ENCODE measurements at places on chromosomes 5 and 9. TPM values are rescaled to one million over a fixed set of nuclear protein-coding genes. Genes with fewer than 3 reads are reported as not detected.

The SHOC1 gene
- total RNA-seq = 0.16 TPM

The LEAP2 gene
- 2.0 TPM for total RNA-seq

The RECK gene
- 7.5 TPM for total RNA-seq

The OGN gene
- total RNA-seq = 15.1 TPM

The OR1Q1 gene
- not detected for total RNA-seq

The TCF7 gene
- total RNA-seq = not detected

The FOXI1 gene
- total RNA-seq = not detected

The DAB2 gene
- total RNA-seq = 23.4 TPM

The GRIA1 gene
- total RNA-seq = 229 TPM

The ADAMTS12 gene
- total RNA-seq = 1.2 TPM

The SLC31A1 gene
- 7.6 TPM for total RNA-seq

The ACSL6 gene
- 32.9 TPM for total RNA-seq

The OCLN gene
- total RNA-seq = 3.6 TPM

The CDK9 gene
- total RNA-seq = 45.1 TPM

The CCDC183 gene
- total RNA-seq = 2.8 TPM

The FAM120AOS gene
- 24.8 TPM for total RNA-seq

The ZNF883 gene
- total RNA-seq = 35.1 TPM

The GCNT4 gene
- 1.7 TPM for total RNA-seq

The CDH10 gene
- total RNA-seq = 50.1 TPM

The TMC1 gene
- total RNA-seq = 0.78 TPM

The ASTN2 gene
- total RNA-seq = 9.7 TPM

The C9orf43 gene
- 0.62 TPM for total RNA-seq

The C5orf24 gene
- total RNA-seq = 105 TPM

The CXXC5 gene
- total RNA-seq = 37.1 TPM

The KIF27 gene
- 17.3 TPM for total RNA-seq

The SPATA9 gene
- 0.78 TPM for total RNA-seq

The IFNE gene
- total RNA-seq = not detected

The IL13 gene
- total RNA-seq = not detected

The LRRC14B gene
- not detected for total RNA-seq

The FREM1 gene
- 1.4 TPM for total RNA-seq

The TAF11L10 gene
- total RNA-seq = not detected

The TLE1 gene
- 49.4 TPM for total RNA-seq

The LCP2 gene
- 1.4 TPM for total RNA-seq

The SPATA6L gene
- 10.9 TPM for total RNA-seq

The ALDOB gene
- total RNA-seq = 0.16 TPM

The GRIN1 gene
- total RNA-seq = 31.2 TPM

The CBY3 gene
- not detected for total RNA-seq

Measured in occipital lobe (tissue), 3 donors.